Activated CD4-positive, alpha-beta T cell treated with anti-CD3 and anti-CD28 coated beads, Interleukin-2, amount 10 ng/mL, durations not matched to agents 24 days and 14 days (primary cell): ENCODE measurements at places on chromosomes 1 and 21. TPM values are rescaled to one million over a fixed set of nuclear protein-coding genes. Genes with fewer than 3 reads are reported as not detected.

FTCD gene
- total RNA-seq: 0.30 and 0.43 TPM in 2 replicates

CLDN19 gene
- total RNA-seq: not detected in 2 replicates

EFNA1 gene
- 0.24 TPM in 1 of 2 replicates, not detected in the other for total RNA-seq

TMPRSS3 gene
- 56.9 and 58.7 TPM in 2 replicates for total RNA-seq

LRRC47 gene
- total RNA-seq: 40.8 and 46.0 TPM in 2 replicates

DPH5 gene
- total RNA-seq: 37.5 and 41.0 TPM in 2 replicates

ALPL gene
- total RNA-seq: not detected in 2 replicates

OR2L8 gene
- total RNA-seq: not detected in 2 replicates

NT5C1A gene
- total RNA-seq: 0.31 and 0.56 TPM in 2 replicates

DNA sequence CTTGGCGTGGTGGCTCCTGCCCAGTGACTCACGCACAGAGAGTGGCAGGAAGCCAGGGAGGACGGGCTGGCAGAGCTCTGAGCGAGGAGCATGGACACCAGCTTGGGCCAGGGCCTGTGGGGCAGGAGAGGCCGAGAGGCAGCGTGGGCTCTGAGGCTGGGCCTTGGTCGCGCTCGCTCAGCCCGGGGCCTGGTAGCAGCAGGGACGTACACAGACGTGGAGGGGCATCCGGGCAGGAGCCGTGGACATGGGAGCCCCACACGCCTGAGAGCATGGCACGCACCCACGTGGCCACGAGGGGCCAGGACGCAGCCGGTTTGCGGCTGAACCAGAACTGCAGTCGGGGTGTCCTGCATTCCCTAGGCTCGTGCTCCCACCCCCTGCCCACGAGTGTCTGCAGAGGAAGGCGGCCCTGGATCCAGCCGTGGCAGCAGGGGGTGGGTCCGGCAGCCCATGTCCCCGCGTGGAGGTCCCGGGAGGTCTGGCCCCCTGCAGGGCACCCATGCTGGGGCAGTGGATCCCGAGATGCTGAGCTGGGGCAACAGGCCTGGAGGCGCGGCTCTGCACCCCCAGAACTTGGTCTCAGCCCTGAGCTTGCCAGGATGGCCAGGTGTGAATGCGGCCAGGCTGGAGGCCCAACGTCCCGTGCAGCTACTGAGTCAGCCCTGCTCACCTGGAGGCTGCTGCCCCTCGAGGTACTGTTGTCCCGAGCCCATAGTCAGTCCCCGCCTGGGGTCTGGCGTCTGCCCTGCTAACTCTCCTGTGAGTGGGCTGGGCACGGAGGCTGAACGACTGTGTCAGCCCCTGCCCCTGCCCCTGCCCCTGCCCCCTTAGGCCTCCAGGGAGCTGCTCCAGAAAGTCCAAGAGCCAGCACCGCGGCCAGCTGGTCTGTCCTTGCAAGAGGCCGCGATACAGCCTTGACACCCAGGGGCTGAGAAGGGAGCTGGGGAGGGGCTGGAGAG lies 61.6 kb downstream of the SLX9 start:
- DNase-seq: no peak

DNA sequence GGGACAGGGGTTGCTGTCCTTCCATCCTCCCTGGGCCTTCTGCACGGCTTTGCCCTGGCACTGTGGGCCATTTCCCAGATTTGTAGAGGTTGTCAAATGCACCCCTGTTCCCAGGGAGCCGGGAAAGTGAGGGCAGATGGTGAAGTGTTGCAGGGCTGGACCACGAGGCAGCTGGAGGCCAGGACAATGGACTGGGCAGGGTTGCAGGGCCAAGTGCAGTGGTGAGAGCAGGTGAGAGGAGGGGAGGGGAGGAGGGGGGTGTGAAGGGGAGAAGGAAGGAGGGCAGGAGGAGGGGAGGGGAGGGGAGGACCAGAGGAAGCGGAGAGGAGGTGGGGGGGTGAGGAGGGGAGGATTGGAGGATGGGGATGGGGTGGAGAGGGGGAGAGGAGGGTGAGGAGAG lies 443.9 kb downstream of the CAMTA1 start:
- no peak for DNase-seq

DNA sequence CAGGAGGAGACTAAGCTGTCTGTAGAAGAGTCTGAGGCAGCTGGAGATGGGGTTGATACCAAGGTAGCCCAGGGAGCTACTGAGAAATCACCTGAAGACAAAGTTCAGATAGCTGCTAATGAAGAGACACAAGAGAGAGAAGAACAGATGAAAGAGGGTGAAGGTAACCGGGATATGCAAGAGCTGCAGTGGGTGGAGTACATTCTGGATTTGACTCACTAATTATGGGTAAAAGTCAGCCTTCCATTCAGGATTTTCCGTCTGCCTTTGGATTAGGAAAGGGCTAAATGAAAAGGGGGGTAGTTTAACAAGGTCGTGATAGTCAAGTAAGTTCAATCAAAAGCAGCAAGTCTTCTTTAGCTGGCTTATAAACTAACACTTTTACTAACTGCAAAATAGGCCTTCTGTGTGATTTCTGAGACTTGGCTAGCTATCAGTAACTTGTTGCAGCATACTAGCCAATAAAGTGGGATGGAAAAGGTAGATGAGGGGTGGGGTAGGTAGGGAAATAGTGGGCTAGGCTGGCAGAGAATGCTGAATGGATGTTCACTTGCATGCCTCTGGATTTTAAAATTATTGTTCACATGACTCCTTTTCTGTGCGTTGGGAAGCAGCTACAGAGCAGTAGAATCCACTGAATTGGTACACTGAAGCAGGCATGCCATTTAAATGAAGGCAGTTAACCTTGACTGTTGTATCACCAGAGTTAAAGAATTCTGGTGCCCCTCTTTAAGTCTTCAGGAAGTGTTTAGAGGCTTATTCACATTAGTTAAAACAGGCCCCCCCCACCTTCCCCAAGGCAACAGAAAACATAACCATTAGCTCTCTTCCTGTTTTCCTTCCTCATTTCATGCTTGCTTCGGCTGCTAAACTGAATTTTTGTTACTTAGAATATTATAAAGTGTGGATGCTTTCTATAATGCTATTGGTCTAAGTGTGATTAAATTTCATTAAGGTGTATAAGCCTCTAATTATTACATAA lies 15.4 kb downstream of the CCDC17 start:
- DNase-seq: no peak

GRCh38 chr1:37471345-37472231 lies 2.8 kb upstream of the ZC3H12A start:
- DNase-seq: no peak

- DNase-seq: no peak
These were observed 660.7 kb downstream of the PTPRU start for GRCh38 chr1:29896791-29897714.

DNA sequence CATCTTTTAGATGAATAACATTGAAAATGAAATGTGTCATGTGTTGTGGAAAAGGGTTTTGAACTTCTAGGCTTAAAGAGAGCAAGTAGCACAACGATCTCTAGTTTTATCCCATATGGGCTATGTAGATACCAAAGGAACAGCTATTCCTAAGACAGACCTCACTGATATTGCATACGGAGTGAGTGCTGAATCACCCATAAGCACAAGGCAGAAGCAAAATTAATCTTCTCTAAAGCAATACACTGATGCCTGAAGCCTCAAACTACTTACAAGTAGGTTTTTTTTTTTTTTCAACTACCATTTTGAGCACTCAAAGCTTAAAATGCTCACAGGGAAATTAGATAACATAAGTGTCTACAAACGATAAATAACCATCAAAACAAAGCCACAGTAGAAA lies 5.0 kb upstream of the KMO start:
- DNase-seq: no peak

DNA sequence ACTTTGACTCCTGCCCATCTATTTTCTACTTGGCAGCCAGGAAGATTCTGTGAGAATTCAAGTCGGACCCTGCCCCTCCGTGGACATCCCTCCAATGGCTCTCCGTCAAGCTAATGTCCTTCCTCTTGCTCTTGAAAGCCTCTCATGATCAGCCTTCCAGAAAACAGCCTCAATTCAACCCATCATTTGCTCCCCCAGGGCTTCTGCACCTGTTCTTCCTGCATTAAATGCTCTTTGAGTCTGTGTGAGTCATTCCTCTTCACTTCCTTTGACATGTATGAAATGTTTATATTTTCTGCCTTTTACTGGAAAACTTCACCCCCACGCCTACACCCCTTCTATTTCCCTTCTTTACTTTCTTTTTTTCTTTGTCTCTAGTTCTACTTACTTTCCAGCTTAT lies 734.1 kb upstream of the ZP4 start:
- DNase-seq: no peak

DNA sequence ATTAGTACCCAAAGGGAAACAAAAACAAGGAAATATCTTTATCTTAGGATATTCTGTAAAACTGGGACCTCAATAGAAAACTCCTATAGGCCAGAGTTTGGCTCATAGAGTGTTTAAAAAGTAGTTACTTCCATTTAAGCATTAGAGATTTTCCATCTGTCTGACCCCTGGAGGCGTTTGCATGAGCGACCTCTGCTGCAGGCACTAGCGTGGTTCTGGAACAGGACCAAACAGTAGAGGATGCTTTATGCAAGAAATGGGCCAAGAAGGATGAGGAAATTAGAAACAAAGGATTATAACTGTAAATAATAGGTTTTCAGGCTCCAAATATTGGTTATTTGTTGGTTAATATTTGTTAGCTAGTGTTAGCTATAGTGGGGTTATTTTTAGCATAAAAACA lies 5.7 kb downstream of the ZBTB40 start:
- DNase-seq: no peak

DNA sequence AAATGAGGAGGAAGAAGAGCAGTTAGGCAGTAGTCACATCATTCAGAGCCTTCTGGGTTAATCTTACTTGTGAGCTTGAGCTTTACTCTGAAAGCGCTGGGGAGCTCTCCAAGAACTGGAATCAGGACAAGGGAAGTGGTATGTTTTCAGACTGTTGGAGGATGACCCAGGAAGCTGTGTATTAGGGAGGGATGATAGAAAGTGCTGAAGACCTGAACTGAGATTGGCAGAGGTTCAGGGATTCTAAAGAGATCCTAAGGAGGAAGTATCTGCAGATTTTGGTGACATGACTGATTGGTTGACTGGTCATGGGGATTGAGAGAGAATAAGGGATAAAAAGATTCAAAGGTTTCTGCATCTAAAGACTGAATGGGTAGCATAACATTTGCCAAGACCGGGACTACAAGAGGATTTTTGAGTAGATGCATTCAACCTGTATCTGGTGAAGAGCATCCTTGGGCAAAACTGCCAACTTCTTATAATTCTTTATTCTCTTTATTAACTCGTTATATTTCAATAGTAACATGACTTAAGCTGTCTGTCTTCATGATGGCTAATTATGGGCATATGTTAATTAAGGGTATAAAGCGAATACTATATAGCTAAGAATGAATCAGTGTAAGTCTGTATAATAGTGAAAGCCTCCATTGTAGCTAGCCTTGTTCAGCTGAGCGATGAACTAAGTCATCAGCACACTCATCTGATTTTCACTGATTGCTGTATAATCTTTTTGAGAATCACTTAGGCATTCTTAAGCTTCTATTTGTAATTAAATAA lies 41.8 kb downstream of the XCL1 start:
- DNase-seq: no peak

- DNase-seq: no peak
These were observed 54.1 kb downstream of the MRPL37 start for GRCh38 chr1:54254055-54254454.

DNA sequence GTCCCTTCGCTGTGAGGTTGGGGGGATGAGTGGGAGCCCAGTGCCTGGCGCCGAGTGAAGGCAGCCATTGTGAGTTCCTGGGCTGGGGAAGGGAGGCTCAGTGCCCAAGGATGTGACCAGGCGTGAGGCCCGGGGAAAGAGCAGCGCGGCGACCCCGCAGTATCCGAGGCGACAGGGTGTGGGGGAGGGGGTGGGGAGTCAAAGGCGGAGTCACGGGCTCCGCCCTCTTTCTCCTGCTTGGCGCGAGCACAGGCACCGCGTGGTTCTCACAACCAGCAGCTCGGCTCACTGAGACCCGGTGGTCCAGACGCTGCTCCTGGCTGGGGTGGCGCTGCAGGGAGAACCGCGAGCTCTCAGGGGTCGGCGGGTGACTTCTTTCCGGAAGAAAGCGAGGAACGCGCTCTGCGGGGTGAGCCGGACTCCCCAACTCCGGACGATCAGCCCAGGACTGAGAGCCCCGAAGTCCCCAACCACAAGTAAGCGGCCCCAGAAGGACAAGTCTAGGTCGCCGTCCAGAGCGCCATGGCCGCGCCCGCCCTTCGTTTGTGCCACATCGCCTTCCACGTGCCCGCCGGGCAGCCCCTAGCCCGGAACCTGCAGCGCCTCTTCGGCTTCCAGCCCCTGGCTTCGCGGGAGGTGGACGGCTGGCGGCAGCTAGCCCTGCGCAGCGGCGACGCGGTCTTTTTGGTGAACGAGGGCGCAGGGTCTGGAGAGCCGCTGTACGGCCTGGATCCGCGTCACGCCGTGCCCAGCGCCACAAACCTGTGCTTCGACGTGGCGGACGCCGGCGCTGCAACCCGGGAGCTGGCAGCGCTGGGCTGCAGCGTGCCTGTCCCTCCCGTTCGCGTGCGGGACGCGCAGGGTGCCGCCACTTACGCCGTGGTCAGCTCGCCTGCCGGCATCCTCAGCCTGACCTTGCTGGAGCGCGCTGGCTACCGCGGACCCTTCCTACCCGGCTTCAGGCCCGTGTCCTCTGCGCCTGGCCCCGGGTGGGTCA lies at the start of gene HPDL:
Gene HPDL (plus strand): TSS at position 269 of the 997 bp plus-strand sequence. CDS start 254 bp downstream, at position 523.
- DNase-seq: peak; percentile 86

DNA sequence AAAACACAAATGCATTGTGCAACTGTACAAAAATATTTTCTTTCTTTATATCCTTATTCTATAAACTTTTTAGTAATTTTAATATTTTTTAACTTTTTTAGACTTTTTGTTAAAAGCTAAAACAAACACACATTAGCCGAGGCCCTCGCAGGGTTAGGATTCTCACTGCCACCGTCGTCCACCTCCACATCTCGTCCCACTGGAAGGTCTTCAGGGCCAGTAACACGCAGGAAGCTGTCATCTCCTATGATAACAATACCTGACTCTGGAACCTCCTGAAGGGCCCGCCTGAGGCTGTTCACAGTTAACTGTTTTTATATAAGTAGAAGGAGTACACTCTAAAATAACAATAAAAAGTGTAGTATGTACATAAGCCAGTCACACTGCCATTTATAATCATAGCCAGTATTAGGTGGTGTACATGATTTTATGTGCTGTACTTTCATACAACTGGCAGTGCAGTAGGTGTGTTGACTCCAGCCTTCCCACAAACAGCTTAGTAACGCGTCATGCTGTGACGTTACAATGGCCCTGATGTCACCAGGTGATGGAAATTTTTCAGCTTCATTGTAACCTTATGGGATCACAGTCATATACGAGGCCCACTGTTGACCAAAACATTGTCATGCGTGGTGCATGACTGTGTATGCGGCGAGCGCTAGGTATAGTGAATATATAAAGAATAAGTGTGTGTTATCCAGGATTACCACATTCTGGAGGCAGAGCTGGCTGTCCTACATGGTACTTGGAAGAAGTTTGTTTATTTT lies 8.8 kb downstream of the TFF2 start:
- DNase-seq: no peak

DNA sequence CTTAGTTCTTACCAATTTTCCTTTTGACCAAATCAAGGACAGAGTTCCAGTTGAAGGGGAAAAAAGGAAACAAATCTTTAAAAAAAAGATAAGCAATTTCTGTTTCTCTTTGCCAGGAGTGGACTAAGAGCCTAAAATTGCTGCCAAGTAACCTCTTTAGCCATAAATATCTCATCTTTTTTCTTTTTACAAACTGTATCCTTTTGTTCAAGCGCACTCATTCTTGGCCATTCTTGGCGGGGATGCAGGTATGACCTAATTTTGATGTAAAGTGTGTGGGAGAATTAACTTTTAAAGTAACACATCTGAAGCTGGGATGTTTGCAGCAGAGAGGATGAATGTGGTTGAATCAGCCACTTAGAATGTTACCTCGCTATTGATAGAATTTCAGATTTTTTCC lies 13.4 kb upstream of the KIF1B start:
- DNase-seq: no peak

- no peak for DNase-seq
These were observed 73.1 kb upstream of the DYNLT5 start for GRCh38 chr1:66679140-66679539.
